AG04450 (cell line): ENCODE measurements at places on chromosomes 11 and 22. TPM values are rescaled to one million over a fixed set of nuclear protein-coding genes. Genes with fewer than 3 reads are reported as not detected.

DNA sequence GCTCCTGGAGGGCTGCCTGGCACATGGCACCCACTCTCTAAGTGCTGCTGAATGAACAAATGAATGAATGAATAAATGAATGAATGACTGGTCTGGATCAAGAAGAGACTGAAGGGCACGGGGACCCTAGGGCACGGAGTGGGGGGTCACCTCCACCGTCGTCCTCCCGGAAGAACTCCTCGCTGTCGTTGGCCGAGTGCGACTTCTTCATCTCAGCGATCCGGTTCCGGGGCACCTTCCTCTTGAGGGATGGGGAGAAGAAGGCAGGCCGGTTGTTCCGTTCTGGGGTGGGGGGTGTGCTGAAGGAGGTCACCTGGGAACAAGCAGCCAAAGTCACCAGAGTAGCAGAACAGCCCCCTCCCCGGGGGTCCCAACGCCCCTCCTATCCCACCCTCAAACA, 36.0 kb downstream of the NUP50 start:
- DNase-seq: no peak

- no peak for DNase-seq
These were observed 44.9 kb downstream of the PLEKHA7 start for GRCh38 chr11:16969010-16969999.

GRCh38 chr11:35014346-35014745, 97.9 kb downstream of the PDHX start:
- peak; percentile 84 for DNase-seq

Gene SCARF2
- polyA plus RNA-seq: 7.3 and 10.5 TPM in 2 replicates

Gene MMP12
- not detected in 2 replicates for polyA plus RNA-seq
